ENCODE measurements at places on chromosomes 4 and X.

- no peak for DNase-seq
These were observed 50.9 kb downstream of the ENPP6 start for GRCh38 chr4:184166736-184167135.

DNA sequence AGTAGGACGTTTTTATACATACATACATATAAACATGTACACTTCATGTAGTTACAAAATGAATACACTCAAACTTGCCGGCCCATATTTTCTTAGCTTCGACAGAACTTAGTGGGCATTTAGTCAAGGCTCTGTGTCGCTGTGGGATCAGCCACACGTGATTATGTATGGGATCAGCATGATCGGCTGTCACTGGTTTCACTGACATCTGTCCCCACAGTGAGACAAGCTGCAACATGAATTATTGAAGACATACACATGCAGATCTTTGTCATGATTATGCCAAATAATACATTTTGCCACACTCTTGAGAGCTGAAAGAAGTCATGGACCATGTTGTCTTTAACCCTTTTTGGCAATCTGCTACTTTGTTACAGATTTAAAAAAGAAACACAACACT, 38.2 kb upstream of the NAA11 start:
- DNase-seq: no peak

- DNase-seq: no peak
These were observed 77.2 kb upstream of the BCOR start for GRCh38 chrX:40174854-40175510.

DNA sequence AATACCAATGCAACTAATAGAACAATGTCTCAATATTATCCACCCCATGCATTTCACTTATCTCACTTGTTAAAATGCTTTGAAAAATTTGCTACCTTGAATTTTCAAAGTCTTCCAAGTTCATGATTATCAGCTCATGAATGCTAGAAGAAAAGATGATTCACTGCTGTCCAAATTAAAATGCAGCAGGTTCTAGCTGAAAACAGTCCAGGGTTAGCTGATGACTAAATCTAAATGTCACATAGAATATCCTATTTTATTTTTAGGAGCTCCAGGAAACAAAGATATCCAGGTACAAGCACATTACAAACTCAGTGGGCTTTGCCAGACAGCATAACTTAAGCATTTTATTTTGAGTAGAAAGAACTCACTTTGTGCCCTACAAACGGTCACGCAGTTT, 38.0 kb upstream of the SPARCL1 start:
- DNase-seq: no peak

DNA sequence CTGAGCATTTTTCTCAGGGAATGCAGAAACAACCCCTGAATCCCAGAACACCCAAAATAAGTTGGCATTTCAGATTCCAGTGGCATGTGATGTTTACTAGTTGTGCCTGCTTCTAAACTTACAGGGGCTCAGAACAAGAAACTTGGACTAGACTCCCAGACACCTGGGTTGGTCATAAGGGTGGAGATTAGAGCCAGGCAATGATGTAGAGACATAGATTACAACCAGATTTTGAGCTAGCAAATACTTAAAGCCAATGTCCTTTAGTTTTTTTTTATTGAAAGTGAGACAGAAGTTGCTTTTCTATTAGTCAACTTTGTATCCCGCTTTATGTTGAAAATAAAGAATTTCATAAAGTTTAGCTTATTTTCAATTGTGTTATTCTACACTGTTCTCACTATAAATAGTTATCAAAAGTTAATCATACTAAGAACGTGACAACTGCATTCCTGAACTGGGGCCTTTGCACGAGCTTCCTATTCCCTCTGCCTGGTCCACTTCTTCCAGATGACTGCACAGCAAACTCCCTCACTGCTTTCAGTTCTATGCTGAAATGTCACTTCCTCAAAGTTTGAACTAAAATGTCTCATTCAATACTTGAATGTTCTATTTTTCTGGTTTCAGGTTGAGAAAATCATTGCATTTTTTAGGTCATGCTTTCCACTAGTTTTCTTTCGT, 224.7 kb upstream of the PPP1R2C start:
- DNase-seq: no peak

GRCh38 chr4:169045862-169046584, 36.0 kb upstream of the CBR4 start:
- no peak for DNase-seq

- no peak for DNase-seq
These were observed 6.1 kb upstream of the SRPK3 start for GRCh38 chrX:153774576-153775292.

DNA sequence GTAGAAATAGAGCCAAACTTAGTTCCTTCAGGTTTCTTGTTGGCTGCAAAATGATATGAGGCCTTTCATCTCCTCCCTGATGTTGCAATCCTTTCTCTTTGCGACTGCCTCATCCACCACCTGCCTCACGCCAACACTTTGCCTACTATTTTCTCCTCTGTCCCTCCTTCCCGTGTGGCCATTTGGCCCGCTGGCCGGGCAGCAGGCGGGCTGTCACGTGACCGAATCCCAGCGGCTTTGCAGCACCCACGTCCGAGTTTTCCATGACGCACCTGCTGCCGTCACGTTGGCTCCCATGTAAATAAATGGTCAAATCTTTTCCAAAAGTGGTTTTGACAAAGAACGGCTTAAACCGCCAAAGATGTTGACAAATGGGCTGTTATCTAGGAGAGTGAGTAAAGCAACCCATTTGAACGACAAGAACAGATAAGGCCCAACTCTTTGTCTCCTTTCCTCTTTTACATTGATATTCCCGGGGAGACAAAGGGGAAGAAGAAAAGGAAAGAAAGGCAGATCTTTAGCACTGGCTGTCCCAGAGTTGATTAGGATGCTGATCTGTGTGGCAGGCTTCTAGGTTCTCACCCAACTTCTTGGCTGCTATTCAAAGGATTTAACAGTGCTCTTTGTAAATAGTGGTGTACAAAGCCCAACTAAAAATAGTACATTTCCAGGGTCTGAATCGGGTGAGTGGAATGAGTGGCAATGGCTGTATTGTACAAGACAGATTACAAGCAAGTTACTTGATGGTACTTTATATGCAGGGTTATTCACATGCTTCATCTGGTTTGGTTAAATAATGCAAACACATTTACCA, 174.2 kb upstream of the JADE1 start:
- DNase-seq: no peak

DNA sequence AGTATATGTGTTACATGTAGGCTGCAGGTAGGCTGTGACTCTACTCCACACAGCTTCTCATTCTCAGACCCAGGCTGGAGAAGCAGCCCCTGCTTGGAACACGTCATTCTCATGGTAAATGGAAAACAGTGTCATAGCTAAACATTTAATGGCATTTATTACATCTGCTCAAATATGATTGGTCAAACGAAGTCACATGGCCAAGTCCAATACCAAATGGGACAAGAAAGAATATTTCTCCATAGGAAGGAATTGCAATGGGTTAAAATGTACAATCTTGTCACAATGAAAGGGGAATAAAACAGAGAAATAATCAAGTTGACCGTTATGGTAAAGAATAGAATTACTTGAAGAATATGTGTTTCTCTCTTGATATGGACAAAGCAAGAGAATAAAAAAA, 198.6 kb downstream of the ANAPC10 start:
- DNase-seq: no peak

- DNase-seq: no peak
These were observed 132.8 kb downstream of the ARHGEF9 start for GRCh38 chrX:63652086-63652765.

DNA sequence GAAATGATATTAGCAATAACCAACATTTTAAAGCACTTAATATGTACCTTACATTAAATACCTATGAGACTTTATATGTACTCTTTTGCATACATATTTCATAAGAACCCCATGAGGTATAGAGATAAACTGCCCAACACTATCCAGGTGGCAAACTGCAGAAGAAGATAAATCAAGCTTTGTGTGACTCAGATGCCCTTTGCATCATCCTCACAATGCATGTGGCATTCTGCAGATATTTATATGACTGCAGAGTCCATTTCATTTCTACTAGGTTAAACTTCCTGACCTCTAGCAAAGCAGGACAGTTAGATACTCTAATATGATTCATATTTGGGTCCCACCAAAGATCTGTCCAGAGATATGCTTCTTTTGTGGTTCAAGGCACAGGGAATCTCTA, 85.6 kb upstream of the RASGEF1B start:
- no peak for DNase-seq

DNA sequence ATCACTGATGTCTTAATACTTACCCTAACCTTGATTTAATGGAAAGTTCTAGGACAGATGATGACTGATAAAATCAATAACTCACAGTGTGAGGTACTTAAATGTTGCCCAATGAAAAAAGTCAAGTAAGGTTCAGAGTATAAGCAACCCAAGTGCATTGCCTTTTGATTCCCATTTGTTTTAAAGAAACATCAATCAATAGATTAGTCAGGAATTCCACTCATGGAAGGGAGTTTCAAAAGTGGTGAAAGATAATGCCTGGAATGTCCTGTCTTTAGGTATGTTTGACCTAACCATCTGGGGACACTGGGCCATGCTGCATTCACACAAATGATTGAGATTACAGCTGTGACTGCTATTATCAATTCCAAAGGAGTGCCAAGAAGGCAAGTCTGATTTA, 259.7 kb downstream of the PPARGC1A start:
- DNase-seq: no peak

- peak; percentile 79 for DNase-seq
These were observed 16.2 kb downstream of the GATB start for GRCh38 chr4:151744614-151745013.

DNA sequence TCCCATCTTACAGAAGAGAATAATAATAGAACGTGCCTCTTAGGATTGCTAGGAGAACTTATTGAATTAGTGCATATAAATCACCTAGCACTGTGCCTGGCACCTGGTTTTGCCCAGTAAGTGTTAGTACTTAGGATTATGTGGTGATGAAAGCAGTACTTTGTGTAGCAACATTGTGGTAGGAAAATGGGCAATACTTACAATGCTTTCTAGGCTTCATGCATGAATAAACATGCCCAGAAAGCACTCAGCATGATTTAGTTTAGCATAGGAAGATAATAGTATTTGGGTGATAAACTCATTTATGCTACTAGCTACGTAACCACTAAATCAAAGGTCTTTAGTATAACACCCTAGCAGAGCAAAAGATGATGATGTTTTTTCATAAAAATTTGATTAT, 105.6 kb downstream of the NEUROG2 start:
- DNase-seq: no peak

DNA sequence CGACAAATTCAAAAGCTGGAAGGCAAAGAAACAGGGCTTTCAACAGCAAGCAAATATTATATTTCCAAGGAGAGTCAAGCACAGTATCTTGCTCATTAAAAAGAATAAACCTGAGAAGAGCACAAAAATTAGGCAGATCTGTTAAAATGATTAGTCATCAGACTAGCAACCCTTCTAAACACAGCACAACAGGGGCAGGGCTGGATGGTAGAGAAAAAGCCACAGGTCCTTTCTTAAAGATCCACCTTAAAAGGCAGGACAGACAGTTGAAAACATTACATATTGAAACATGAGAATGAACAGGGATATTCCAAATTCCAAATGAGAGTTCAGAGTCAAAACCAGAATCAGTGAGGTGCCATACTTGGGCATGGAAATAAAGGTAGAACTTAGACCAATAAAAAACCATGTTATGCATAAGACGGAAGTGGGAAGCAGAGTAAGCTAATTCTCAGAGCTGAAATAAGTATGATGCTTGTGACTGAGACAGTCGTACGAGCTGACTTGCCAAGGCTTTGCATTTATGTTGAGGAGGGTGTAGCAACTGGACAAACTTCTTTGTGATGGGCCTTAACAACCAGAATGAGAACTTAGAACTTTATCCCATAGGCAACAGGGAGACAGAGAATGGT, 126.9 kb upstream of the FAM9B start:
- DNase-seq: no peak

- no peak for DNase-seq
These were observed 177.7 kb upstream of the PSAPL1 start for GRCh38 chr4:7612311-7612897.

DNA sequence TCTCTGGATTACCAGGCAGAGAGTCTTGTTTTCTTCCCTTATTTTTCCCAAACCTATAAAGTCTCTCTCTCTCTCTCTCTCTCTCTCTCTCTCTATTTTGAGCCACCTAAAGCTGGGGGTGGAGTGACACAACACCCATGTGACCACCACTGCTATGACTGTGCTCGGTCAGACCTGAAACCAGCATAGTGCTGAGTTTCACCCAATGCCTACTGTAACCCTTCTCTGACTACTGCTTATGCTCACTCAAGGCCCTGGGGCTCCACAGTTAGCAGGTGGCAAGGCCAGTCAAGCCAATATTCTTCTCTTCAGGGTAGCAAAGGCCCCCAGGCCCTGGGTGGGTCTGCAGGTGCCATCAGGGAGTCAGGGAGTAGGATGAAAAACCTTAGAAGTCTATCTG, 114.7 kb upstream of the ARMCX2 start:
- no peak for DNase-seq

DNA sequence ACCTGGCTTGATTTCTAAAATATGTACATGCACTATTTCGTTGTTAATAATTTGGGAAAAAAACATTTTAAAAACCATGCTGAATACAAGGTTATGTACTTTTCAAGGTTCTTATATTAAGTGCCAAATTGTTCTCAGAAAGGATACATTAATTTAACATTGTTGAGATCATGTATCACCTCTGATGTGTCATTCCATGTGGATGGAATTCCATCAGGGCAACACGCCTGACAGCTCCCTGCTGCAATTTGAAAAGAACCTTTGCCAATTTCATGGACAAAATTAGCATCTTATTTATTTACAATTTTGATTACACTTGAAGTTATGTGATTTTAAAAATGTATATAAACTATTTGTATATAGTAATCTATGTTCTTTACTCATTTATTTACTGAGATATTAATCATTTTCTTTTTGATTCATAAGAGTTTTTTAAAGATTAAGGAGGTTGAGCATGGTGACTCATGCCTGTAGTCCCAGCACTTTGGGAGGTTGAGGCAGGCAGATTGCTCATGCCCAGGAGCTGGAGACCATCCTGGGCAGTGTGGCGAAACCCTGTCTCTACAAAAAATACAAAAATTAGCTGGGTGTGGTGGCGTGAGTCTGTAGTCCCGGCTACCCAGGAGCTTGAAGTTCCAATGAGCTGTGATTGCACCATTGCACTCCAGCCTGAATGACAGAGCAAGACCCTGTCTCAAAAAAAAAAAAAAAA, 142.8 kb downstream of the ENPP6 start:
- no peak for DNase-seq

- DNase-seq: no peak
These were observed 591 bp upstream of the TSPAN7 start for GRCh38 chrX:38560776-38561125.

- no peak for DNase-seq
These were observed 7.8 kb downstream of the TIFA start for GRCh38 chr4:112277705-112278448.

GRCh38 chr4:169437299-169438047, 166.7 kb upstream of the SH3RF1 start:
- no peak for DNase-seq

DNA sequence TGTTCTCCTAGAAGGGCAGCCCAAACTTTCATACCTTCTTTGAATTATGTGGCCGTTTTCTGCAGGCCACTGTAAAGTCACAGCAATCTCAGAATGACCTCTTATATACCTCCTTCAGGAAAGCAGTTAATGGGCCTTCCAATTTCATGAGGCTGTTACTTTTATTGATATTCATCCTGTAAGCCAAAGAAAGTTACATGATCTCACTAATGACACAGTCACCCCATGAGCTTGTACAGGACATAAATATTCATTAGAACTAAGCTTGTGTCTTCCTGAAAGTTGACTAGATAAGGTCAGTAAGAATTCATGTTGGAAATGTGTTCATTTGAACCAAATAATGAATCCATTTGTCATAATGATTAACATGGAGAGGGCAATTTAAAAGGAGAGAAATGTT, 283.1 kb upstream of the NWD2 start:
- DNase-seq: no peak

GRCh38 chrX:47169726-47170515, 23.7 kb upstream of the UBA1 start:
- DNase-seq: no peak

Measured in Panc1 (cell line).